ENCODE measurements at places on chromosomes 1 and 21.

- no peak for DNase-seq
Observed at GRCh38 chr1:174448974-174449373, 1.2 kb downstream of the GPR52 start.

DNA sequence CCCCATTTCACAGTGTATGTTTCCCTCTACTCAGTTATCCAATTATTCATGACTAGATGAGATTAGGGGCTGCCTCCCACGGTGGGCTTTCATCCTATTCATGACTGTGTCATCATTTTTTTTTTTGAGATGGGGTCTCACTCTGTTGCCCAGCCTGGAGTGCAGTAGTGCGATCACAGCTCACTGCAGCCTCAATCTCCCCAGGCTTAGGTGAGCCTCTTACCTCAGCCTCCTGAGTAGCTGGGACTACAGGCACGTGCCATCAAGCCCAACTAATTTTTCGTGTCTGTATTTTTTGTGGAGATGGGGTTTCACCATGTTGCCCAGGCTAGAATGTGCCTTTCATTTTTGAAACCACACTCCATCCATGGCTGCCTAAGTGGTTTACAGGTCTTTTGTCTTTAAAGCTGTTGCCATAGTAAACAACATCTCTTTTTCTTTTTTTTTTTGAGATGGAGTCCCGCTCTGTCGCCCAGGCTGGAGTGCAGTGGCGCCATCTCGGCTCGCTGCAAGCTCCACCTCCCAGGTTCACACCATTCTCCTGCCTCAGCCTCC lies 60.0 kb downstream of the PIK3CD start:
- no peak for DNase-seq

DNA sequence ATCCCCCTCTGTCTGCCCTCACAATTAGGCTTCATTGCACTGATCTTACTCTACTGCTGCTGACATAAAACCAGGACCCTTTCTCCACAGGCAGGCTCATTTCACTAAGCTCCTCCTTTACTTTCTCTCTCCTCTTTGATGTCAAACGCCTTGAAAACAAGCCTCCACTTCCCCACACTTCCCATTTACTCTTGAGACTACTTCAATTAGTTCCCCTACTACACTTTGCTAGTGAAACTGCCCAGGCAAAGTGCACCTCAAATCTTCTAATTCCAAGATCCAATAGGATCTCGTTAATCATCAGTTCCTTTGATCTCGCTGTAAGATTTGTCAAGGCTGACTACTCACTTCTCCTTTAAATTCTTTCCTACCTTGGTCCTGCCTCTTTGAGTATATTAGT lies 5.9 kb upstream of the CDC20 start:
- DNase-seq, result no peak

GRCh38 chr1:28803051-28803450 lies 8.9 kb upstream of the OPRD1 start:
- no peak for DNase-seq

DNA sequence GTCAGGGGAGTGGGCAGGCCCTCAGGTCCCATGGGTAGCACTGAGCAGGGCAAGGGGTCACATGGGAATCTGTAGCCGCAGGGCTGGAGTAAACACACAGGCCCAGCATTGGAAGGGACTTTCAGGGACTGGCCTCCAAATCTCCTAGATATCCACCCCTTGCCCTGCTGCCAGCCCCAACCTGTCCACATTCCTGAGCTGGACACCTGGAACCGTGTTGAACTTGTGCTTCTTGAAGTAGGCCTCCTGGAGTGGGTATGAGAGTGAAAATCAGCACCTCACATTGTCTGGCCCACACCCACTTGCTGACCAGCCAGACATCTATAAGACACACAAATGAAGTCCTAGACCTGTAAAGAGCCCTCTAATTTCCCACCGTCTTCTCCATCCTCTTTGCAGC lies 7.7 kb downstream of the POMGNT1 start:
- DNase-seq, result no peak

- DNase-seq, result no peak
Observed at GRCh38 chr1:109622137-109622892, 2.7 kb downstream of the AMPD2 start.

- DNase-seq, result no peak
Observed at GRCh38 chr1:89611721-89612120, 21.2 kb upstream of the LRRC8C start.

GRCh38 chr21:15301014-15301413 lies 236.2 kb upstream of the NRIP1 start:
- peak; percentile 47 for DNase-seq

GRCh38 chr21:43884012-43884860 lies 19.2 kb downstream of the AGPAT3 start:
- peak; percentile 87 for DNase-seq

- DNase-seq, result peak; percentile 91
Observed at GRCh38 chr1:93585059-93585966, 96.3 kb downstream of the BCAR3 start.

- DNase-seq, result no peak
Observed at GRCh38 chr1:113292603-113293255, 97.6 kb upstream of the MAGI3 start.

DNA sequence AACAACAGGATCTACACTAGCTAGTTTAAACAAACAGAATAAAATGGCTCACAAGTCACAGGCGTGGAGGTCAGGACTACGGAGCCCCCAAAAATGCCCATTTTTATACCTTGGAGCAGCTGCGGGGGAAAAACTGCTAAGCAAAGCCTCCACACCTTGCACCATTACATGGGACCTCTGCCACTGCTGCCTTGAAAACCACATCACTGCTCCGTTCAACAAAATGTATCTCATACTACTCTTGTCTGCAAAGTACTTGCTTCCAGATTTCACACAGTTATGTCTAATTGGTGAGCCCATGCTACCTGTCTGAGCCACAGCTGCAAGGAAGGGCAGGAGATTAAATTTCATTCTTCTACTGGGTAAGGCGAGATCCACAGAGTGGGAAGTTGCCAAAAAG lies 24.4 kb downstream of the MRPL39 start:
- DNase-seq, result peak; percentile 54

DNA sequence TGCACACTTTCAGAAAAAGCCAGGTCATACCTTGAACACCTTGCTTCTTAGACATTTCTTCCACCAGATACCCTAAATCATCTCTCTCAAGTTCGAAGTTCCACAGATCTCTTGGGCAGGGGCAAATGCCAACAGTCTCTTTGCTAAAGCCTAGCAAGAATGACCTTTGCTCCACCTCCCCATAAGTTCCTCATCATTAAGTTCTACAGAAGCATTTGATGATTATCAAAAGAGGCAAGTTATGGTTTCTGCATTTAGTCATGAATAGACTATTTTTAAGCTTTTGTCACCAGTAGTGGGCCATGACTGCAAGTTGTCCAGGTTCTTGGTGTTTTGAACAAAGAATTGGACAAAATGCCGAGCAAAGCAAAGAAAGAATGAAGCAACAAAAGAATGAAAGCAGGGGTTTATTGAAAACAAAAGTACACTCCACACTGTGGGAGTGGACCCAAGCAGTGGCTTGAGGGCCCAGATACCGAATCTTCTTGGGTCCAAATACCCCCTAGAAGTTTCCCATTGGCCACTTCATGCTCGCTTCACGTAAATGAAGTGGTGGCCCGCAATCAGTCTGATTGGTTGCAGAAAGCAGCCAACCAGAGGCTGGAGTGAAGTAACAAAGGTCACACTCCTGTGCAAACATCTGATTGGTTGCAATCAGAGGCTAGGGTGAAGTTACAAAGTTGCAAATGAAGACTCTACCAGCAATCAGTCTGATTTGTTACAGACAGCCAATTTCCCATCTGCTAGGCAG lies 9.8 kb upstream of the EGLN1 start:
- no peak for DNase-seq

DNA sequence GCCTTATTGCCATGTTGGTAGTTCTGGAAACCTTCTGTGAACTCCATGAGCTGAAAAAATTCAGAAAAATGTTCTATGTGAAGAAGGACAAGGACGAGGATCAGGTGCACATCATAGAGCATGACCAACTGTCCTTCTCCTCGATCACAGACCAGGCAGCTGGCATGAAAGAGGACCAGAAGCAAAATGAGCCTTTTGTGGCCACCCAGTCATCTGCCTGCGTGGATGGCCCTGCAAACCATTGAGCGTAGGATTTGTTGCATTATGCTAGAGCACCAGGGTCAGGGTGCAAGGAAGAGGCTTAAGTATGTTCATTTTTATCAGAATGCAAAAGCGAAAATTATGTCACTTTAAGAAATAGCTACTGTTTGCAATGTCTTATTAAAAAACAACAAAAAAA lies 57.4 kb downstream of the KCNK1 start:
- DNase-seq, result no peak

- DNase-seq, result peak; percentile 93
Observed at GRCh38 chr21:16419188-16419921, 689.6 kb downstream of the USP25 start.

- peak; percentile 49 for DNase-seq
Observed at GRCh38 chr1:59083946-59084865, 212.7 kb upstream of the FGGY start.

GRCh38 chr1:79711001-79711431 lies 704.5 kb upstream of the ADGRL4 start:
- DNase-seq, result no peak

DNA sequence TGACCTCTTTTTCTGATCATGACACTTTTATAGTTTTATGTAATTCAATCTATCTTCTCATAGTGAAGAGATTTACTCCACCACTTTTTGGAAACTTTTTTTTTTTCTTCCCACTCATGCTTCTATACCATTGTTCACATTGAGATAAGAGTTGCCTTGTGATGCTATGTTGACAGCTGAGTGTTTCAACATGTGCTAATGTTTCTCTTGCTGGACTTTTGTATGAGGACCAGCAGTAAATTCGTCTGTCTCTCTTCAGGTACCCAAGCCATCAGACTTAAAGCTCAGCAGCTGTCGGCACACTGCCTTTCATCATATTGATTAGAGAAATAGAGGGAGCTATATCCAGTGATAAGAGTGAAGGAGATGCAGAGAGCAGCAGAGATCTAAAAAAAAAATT lies 227.0 kb downstream of the GRIK1 start:
- DNase-seq, result no peak

GRCh38 chr1:94862718-94863117 lies 42.6 kb downstream of the SLC44A3 start:
- DNase-seq, result no peak

DNA sequence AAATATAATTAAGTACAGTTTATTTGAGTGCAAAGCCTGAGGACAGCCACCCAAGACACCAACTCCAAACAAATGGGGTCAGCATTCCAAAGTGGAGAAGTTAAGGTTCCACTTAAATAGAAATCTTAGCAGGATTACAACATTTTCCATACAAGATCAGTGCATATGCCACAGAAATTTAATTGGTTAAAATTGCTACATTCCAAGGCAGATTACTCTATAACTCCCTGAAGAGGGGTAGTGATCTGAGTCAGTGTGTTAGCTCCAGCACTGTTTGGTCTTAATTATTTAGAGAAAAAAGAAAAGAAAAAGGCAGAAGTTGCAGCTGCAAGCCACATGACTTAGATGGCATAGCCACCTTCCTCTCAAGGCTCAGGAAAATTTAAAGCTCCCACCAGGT lies 297.5 kb downstream of the HHIPL2 start:
- no peak for DNase-seq

GRCh38 chr1:61092642-61093041 lies 10.3 kb downstream of the NFIA start:
- DNase-seq, result peak; percentile 92

DNA sequence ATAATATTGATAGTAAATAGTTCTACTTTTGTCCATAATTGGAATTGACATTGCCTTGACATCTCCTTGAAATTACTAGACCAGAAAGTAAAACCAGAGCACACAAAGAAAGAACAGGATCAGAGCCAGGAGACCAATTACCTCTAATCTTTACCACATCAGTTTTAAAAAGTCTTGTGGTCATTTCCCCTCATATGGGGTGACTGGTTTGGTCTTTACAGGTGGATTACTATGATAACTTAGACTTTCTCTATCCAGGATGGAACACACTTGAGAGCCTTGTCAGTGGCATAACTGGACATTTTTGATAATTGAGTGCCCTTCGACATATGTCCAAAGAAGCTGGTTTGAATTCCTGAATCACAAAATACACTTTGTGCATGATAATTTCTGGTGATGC lies 1148.1 kb upstream of the NCAM2 start:
- no peak for DNase-seq

GRCh38 chr1:8496473-8496872 lies 178.6 kb downstream of the SLC45A1 start:
- no peak for DNase-seq

- DNase-seq, result peak; percentile 94
Observed at GRCh38 chr1:205748403-205749233, 1.4 kb downstream of the NUCKS1 start.

GRCh38 chr1:181660621-181661020 lies 177.3 kb downstream of the CACNA1E start:
- DNase-seq, result peak; percentile 23

GRCh38 chr1:23814016-23814415 lies 11.2 kb downstream of the HMGCL start:
- DNase-seq, result no peak

GRCh38 chr1:29424266-29424665 lies 187.9 kb downstream of the PTPRU start:
- no peak for DNase-seq

DNA sequence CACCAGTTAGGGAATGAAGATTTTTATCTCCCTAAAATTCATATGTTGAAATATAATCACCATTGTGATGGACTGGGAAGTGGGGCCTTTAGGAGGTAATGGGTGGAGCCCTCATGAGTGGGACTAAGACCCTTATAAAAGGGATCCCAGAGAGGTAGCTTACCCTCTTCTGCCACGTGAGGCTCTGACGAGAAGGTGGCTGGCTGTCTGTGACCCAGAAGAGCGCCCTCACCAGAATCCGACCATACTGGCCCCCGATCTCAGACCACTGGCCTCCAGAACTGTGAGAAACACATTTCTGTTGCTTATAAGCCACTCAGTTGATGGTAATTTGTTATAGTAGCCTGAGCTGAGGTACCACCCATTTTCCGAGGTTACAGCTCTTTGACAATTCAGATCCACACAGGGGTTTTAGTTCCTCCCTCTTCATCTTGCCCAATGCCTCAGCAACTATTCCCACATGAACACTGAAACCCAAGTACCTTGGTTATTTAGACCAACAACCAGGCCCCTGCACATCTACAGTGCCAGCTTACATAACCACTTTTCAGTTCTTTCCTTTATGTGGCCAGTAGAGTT lies 27.6 kb upstream of the HUNK start:
- no peak for DNase-seq

- no peak for DNase-seq
Observed at GRCh38 chr1:236149696-236150228, 7.4 kb downstream of the GPR137B start.

DNA sequence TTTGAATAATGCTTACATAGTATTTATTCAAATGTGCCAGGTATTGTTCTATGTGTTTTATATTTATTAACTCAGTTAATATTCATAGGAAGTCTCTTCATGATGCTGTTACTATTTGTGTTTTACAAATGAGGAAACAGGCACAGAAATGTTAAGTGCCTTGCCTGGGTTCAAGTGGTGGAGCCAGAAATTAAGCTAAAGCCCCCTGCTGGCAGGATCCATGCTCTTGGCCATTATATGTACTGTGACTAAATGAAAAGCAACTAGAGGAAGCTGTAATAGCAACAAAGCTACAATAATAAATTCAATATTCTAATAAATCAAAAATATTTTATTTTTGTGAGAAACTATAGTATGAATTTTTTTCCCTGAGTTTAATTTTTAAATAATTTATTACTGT lies 30.0 kb downstream of the IARS2 start:
- DNase-seq, result peak; percentile 54

All from DMS53 (cell line).